Lung (tissue), 17 donors: ENCODE measurements at places on chromosomes 16 and 17. TPM values are rescaled to one million over a fixed set of nuclear protein-coding genes. Genes with fewer than 3 reads are reported as not detected.

DNA sequence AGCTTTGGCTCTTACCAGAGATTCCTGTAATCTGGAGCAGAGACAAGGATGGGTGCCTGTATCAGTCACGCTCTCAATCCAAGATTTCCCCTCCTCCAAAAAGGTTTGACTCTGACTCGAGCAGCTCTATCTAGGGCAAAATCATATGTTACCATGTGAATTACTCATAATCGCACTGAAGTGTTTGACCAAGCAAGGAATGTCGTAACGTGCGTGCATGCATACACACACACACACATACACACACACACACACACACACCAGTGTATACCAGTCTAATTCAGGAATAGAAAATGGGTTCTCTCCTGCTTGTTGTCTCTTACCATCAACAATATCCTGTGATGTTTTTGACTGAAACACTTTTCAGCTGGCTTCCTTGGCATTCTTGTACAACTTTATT, 835.1 kb downstream of the KCNJ2 start:
- DNase-seq, result peak; percentile 22

- DNase-seq, result no peak
Measured at GRCh38 chr16:1972490-1972877, 631 bp downstream of the TBL3 start.

GRCh38 chr16:66154801-66155200, 211.7 kb upstream of the CDH5 start:
- DNase-seq, result no peak

DNA sequence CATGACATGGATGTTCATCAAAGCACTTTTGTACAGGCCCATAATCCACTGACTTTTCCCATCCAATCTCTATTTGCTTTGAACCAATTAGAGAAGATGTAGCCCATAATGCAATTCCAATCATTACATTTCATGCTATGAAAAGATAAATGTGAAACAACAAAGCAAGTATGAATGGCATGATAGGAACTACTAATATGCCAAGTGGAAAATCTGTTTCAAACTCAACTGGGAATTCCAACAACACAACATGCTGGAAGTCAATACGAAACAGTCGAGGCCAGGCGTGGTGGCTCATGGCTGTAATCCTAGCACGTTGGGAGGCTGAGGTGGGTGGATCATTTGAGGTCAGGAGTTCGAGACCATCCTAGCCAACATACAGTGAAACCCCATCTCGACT, 39.6 kb upstream of the TMEM97 start:
- DNase-seq, result no peak

DNA sequence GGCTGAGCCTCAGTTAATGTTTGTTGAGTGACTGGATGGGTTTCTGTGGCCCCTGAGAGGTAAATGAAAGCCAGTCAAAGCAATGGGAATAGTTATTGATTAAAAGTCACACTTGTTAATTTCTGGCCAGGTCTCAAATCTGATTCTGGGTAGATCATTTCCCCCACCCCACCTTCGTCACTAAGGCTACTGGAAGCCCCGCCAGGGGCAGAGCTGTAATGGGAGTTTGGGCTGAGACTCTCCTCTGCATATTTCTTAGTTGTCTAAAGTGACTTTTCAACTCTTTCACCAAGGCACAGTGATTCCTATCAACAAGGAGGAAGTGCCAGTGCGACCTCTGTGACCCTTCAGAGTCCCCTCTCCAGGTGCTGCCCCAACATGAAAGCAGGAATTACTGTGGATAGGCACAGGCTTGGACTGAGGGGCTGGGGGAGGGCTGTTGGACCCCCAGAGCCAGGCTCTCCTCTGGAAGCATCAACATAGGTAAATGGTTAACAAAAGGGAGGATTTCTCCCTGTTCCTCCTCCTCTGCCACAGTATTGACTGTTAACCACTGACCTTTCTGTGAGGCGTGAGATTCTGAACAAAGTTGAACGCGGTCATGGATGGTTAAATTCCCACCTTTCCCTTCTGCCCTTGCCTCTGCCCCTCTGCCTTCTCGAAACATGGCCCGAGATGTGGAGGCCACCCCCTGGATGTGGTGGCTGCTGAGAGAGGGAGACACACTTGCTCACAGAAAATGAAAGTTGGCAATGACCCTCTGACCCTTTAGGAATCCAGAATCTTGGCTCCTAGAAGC, 20.8 kb upstream of the TBX2 start:
- no peak for DNase-seq

GRCh38 chr16:10995565-10995964, 51.2 kb downstream of the CLEC16A start:
- no peak for DNase-seq

DNA sequence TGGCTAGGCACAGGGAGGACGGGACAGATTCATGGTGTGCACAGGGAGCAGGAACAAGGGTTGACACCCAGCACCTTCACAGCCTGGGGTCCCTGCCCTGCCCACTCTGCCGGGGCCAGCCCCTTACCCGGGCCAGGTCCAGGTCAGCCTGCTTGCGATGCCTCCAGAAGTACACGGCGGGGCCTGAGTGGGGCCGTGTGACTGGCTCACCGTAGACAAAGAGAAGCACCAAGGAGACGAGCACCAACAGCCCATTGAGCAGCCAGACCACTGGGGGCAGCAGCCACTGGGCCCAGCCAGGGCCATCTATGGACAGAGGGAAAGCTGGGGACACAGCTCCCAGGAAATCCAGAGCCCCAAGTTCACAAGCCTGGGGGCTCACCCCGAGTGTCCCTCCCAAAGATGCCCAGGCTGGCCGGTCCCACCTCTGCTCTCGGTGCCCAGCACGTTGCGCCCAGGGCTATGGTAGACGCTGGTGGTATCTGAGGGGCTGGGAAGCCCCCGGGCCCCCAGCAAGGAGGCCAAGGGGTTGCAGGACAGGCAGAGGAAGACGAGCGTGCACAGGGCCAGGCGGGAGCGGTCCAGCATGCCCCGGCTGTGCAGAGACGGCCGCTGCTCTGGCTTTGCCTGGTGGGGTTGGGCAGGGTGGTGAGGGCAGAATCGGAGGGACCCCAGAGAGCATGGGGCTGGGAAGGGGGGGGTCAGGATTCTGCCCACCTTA, 19.8 kb downstream of the SREBF1 start:
- DNase-seq, result no peak

KRTAP3-2 gene
- not detected for total RNA-seq

ASGR1 gene
- 7.0 TPM for total RNA-seq

CPNE7 gene
- total RNA-seq, result 0.65 TPM

TBC1D16 gene
- total RNA-seq, result 13.1 TPM
